ENCODE measurements at places on chromosomes 11 and 22.

DNA sequence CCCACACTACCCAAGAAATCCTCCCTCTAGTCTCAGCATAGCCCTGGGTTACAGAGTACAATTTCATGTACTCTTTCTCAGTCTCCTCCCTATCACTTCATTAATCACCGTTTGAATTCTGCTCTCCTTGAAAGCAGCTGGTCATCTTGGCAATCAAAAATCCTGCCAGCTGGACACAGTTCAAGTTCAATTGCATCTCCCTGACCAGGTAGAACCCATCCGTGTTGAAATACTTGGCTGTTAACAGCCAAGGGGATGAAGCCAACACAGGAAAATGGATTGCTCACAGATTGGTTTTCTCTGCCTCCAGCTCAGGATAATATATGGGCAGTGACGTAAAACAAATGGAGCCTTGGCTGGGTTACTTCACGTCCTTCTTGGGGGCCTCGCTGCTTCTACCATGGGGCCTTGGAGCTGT, 55.1 kb upstream of the GRK3 start:
- no peak for DNase-seq

GRCh38 chr11:1120532-1121330, 37.0 kb upstream of the MUC5AC start:
- no peak for DNase-seq

- no peak for DNase-seq
Measured at GRCh38 chr11:73965076-73965763, 14.4 kb downstream of the DNAJB13 start.

- DNase-seq = no peak
Measured at GRCh38 chr22:17957204-17957603, 67.2 kb downstream of the MICAL3 start.

GRCh38 chr11:6263662-6264061, 4.0 kb downstream of the CCKBR start:
- no peak for DNase-seq

- DNase-seq = peak; percentile 42
Measured at GRCh38 chr11:79439886-79440570, 802 bp downstream of the TENM4 start.

- no peak for DNase-seq
Measured at GRCh38 chr11:5102246-5102645, 32.9 kb downstream of the OR52E1 start.

DNA sequence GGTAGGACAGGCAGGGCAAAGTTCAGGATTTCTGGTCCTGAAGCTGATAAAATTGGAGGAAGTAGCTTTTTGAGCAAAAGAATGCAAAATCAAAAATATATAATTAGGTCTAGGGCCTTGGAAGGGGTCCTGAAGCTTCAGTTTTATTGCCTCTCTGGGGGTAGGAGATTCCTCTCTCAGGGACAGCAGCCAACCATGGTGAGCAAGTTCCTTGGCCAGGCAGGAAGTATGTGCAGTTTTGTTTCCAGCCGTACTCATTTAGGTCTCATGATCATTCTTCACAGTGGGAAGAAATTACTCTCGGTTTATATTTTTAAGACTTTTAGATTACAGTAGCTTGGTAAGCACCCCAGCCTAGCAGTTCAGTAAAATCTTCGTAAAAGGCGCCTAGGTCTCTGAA, 2.9 kb upstream of the RAB38 start:
- no peak for DNase-seq

GRCh38 chr11:1640076-1640946, 10.7 kb downstream of the KRTAP5-5 start:
- peak; percentile 37 for DNase-seq

- DNase-seq = no peak
Measured at GRCh38 chr22:30755759-30756124, 61.1 kb downstream of the OSBP2 start.

- peak; percentile 29 for DNase-seq
Measured at GRCh38 chr11:79119491-79120284, 321.1 kb downstream of the TENM4 start.

DNA sequence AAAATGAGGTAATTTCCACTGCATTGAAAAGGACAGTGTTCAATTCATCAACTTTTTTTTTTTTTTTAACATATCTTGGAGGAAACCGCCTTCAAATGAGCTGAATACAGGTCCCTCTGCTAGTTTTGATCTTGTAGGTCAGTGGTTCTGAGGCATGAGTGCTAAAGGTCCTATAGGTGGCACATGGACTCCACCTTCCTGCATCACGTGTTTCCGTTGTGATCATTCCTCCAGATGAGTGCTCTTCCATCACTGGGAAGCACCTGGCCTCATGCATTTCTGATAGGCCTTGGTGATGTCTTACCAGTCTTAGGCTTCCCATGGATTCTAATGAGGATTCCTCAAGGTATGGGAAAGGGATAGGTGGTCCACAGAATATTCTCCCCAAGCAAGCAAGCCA, 37.8 kb downstream of the FDX1 start:
- no peak for DNase-seq

- no peak for DNase-seq
Measured at GRCh38 chr11:36023922-36024321, 80.1 kb downstream of the LDLRAD3 start.

GRCh38 chr11:128349650-128350299, 237.6 kb downstream of the ETS1 start:
- DNase-seq = no peak

DNA sequence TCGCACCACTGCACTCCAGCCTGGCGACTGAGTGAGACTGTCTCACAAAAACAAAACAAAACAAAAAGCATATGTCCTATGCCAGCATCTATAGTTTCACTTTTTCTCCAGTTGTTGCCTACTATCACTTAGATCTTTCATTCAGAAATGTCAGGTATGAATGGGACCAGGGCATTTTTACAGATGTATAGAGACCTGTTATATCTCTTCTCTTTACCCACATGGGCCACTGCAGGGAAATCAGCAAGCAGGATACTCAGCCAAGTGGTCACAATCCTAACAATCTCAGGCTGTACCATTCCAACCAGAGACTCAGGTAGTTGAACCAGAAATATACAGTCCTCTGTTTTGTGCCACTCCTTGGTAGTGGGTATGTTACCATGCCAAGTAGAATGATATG, 16.0 kb upstream of the SREBF2 start:
- DNase-seq = no peak

GRCh38 chr11:105265845-105266244, 126.3 kb upstream of the CARD18 start:
- no peak for DNase-seq

DNA sequence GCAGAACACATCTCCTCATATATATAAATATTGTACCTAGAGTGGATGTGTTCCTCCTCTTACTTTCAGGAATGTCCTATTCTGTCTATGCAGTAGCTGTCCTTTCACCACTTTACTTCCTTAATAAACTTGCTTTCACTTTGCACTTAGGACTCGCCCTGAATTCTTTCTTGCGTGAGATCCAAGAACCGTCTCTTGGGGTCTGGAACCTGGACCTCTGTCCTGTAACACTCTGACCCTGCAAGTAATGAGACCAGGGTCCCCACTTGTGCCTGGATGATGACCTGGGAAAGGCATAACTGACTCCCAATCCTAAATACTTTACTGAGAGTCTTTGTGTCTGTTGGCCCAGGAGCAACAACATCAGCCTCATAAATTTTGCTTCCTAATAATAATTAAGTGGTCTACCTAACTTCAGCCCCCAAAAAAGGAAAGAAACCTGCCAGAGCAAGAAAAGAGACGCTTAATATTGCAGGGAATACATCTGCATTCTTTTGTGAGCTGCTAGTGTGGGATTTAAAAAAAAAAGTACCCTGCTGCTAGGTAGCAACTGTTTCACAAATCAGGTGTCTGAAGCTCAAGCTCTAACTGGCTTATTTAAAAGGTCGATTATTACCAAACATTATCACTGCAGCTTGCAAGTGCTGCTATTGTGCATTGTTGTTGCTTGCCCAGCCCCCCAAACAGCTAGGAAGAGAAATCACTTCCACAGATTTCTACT, 69.3 kb downstream of the FAM168A start:
- no peak for DNase-seq

DNA sequence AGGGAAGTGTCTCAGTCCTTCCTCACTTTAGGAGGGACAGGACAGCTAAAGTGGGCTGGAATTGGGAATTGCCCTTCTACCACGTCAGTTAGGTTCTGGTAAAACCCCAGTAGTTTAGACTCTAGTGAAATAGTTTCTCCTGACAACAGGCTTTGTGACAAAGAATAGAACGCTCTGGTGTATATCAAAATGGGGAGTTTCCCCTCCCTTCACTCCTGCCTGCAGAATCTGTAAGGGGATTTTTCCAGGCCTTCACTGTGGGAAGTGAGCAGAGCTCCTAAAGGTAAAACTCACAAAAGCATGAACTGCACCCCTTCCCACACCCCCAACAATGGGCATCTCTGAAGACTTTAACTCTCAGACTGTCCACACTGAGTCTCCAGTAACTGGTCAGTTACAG, 460.9 kb upstream of the LRRC4C start:
- DNase-seq = no peak

DNA sequence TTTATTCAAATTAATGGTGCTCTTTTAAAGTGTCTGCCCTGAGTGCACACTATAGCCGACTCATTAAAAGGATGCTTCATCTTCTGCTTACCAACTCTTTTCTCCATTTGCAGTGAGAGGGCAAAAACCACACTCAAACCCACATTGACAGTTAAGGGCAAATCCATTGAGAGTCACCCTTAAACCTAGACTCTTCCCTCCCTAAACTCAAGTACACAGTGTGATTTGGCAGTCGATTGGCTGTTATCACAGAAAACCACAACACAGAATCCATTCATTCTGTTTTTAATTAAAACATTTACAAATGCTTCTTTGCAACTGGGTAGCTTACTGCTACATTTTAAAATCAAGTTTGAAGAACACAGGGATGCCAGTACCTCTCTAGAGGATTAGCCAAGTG, 120.0 kb downstream of the CADM1 start:
- DNase-seq = no peak

DNA sequence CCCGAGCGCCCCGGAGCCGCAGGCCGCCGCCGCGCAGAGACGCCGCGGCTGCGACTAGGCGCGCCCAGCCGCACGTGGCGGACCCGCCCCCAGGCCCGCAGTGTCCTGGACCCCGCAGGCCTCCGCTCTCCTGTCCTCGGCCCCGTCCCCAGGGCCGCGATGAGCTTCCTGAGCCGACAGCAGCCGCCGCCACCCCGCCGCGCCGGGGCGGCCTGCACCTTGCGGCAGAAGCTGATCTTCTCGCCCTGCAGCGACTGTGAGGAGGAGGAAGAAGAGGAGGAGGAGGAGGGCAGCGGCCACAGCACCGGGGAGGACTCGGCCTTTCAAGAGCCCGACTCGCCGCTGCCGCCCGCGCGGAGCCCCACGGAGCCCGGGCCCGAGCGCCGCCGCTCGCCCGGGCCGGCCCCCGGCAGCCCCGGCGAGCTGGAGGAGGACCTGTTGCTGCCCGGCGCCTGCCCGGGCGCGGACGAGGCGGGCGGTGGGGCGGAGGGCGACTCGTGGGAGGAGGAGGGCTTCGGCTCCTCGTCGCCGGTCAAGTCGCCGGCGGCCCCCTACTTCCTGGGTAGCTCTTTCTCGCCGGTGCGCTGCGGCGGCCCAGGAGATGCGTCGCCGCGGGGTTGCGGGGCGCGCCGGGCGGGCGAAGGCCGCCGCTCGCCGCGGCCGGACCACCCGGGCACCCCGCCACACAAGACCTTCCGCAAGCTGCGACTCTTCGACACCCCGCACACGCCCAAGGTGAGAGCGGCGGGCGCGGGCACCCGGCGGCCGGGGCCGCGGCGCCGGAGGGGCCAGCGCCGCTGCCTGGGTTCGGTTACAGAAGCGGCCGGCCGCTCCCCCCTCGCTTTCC, 528 bp downstream of the WEE1 start:
- DNase-seq = peak; percentile 18

- no peak for DNase-seq
Measured at GRCh38 chr11:16841984-16842383, 103.5 kb downstream of the C11orf58 start.

DNA sequence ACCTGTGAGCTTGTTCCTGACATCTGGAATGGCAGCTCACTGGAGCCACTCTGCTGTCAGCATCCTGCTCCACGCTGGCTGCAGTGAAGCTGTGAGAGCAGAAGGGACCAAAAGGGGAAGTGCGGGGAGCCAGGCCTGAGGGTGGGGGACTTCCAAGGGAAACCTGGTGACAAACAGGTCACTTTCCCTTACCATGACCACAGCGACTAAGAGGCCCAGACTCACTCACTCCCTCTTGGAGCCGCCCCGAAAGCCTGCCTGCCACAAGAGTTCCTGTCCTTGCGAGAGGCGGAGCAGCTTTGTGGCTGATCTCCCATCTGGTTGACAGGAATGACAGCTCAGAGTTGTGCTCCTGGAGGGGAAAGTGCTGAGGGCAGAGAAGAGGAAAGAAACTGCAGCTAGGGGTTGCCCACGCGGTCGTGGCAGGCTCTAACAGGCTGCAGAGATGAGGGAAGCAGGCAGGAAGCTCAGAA, 183.8 kb upstream of the NTM start:
- no peak for DNase-seq

DNA sequence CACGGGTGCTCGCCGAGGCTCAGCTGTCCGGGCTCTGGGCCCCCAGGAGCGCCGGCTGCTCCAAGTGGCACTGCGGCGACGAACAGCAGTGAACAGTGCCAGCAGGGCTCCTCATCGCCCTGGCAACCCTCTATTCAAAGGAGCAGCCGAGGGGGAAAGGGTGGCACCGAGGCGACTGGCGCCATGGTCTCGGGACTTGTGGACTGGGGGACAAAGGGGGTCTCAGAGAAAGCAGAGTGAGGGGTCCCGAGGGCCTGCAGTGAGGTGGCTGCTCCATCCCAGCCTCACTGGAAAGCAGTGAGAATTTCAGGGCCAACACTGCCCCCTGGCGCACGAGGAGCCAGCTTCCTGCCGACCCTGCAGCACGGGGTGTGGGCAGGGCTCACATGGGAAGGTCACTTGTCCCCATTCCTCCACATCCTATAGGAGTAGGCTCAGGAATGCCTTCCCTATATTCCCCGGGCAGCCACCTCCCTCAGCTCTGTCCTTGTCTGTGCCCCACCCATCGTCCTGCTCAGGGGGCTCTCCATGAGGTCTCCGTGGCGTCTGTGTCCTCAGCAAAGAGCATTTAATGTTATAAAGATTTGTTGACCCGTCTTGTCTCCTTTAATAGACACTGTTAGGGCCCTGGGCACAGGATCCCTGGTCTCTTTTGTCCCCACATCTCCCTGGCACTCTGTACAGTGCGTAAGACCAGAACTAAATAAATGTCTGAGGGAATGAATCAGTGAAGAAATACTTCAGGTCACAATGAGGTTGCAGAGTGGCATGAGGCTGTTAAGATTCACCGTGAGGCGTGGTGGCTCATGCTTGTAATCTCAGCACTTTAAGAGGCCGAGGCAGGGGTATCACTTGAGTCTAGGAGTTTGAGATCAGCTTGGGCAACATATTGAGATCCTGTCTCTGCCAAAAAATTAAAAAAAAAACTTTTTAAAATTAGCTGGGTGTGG, 26.4 kb downstream of the LRFN4 start:
- peak; percentile 80 for DNase-seq

DNA sequence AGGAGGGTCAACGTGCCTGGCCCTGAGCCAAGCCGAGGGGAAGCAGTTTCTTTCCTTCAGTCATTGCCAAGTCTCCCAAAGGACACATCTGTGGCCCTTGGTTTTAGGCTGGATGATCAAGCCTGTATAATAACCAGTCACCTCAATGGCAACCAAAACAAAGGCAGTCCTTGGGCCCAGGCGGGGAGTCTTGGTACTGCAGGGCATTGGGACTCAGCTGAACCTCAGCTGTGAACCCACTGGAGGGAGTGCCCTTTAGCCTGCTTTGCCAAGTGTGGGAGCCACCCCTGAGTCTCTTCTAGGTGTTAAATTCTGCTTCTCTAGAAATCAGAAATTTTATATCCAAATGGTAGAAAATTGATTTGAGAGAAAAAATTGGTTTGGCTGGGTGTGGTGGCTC, 36.9 kb downstream of the CPT1A start:
- no peak for DNase-seq

Measured in neural crest cell (in vitro differentiated cells).